ENCODE measurements at places on chromosomes 6 and 20. TPM values are rescaled to one million over a fixed set of nuclear protein-coding genes. Genes with fewer than 3 reads are reported as not detected.

Gene GJA10
- not detected for total RNA-seq

DNA sequence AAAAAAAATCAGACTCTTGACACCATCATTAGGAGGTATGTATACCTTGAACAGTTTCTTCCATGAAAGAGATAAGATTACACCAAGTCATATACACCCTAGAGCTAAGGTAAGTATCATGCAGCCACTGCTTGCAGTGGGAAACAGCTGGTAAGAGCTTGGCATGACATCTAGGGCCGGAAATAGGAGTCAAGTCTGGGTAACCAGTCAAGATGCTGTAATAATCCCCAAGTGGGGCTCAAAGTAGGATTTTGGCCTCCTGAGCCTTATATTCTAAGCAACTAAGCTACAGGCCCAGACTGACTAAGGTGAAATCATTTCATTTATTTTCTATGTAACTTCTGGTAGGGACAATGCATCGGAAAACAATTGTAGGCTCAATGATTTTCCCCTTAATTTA lies 23.9 kb downstream of the TRERF1 start:
- no peak for DNase-seq

- DNase-seq: no peak
Measured at GRCh38 chr20:2771631-2772080, 28.8 kb downstream of the CPXM1 start.

Gene SRC
- 7.8 TPM for total RNA-seq

GRCh38 chr20:25223179-25223661 lies 24.7 kb upstream of the PYGB start:
- DNase-seq: peak; percentile 90

Gene SLC39A7
- total RNA-seq: 91.9 TPM

Data from LHCN-M2 (cell line).